ENCODE measurements at places on chromosomes 3 and 15.

DNA sequence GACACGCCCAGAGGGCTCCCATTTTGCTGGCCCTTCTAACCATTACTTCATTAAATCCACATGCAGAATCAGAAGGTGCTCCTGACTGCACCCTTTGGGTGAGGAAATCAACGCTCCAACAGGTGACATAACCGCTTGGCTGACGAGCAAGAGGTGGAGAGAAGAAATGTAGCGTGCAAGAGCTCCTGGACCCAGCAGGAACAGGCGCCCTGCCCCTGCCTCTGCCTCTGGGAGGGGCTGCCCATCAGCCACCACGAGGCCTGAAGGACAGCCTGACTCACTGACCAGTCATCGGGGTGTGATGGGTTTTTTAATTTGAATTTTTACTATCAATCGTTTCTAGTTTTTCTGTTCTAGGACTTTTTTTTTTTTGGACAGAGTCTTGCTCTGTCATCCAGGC is 218.2 kb downstream of the ADAMTS17 start:
- no peak for DNase-seq

DNA sequence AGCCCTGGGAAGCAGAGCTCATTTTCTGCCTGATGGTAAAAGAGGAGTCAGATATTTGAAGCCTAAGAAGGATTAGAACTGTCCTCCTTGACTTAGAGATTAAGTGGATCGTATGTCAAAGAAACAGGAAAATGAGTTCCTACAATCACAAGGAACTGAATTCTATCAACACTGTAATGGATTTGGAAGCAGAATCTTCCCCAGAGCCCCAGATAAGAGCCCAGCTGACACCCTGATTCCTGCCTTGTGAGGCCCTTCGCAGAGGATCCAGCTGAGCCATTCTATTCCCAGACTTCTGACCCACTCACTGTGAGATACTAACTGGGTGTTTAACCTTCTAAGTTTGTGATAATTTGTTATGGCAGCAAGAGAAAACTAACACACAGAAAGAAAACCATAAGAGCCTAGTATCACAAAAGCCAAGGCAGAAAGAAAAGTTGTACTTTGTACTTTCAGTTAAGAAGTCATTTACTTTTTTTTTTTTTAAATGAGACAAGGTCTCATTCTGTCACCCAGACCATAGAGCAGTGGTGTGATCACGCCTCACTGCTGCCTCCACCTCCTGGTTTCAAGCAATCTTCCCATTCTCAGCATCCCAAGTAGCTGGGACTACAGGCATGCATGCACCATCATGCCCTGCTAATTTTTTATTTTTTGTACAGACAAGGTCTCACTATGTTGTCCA is 61.1 kb upstream of the ZBTB20 start:
- DNase-seq: no peak

DNA sequence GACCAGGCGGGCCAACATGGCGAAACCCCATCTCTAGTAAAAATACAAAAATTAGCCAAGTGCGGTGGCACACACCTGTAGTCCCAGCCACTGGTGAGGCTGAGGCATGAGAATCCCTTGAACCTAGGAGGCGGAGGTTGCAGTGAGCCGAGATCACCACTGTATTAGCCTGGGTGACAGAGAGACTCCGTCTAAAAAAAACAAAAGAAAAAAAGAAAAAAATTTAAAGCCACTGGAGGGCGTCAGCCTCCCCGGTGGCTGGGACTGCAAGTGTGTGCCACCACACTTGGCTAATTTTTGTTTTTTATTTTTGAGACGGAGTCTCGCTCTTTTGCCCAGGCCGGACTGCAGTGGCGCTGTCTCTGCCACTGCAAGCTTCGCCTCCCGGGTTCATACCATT is 7.9 kb downstream of the RTF1 start:
- no peak for DNase-seq

DNA sequence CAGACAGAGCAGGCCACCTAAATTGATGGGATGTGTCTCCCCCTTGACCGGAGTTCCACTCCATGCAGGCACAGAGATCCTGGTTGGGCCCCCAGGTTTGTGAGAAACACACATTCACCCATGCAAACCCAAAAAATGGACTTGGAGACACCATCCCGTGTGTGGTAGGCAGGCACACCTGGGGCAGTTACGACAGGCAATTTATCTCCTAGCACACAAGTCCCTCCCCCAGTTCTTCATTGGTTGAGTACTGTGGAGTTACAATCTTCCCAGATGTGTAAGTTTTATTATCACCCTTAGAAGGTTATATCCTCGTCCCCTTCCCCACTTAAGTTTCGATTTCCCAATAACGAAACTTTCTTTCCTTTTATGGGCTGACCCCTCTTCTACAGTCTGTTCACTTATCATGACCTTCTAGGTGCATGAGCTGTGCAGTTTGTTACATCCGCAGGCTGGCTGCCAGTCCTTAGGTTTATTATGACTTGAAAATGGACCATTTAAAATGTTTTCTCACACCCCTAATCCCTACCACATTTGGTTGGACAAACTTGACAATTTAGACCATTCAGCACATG is 27.3 kb downstream of the ARL8B start:
- DNase-seq: no peak

DNA sequence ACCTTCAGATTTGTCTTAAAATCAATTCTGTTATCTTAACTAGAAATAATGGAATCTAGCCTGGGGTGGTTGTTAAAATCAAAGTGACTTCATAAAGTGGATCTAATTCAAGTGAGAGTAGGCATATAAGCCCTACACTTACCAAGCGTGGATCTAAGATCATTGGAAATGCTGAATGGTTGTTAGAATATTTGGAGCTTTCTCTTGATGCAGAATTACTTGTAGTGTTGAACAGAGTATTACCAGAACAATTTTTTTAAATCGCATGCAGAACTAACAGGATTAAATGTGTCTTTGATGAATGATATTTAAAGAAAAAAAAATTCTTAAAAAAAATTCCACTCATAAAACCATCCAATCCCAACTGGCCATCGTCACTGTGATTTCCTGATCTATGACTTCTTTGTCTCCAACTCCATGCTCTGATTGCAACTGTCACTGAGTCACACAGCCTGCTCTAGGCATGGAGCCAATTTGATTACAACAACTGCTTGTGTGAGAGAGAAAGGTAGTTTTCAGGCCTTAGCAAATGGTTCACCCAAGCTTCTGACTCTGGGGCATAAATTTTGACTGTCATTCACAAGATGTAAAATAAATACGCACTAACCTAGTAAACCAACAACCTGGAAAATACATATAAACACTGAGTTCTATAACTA is 25.9 kb upstream of the SPRED1 start:
- no peak for DNase-seq

Measured in tibial artery (tissue), 4 donors.